ENCODE measurements at places on chromosomes 1 and 21.

GRCh38 chr1:61670016-61670415 is 54.9 kb downstream of the TM2D1 start:
- no peak overlapping the region for H3K4me3 ChIP-seq
- DNase-seq = no peak
- H3K4me1 ChIP-seq = no peaks in the 10 kb centered on the region
- no peak overlapping the region for H3K27ac ChIP-seq
- no peaks in the 10 kb centered on the region for H3K27me3 ChIP-seq

DNA sequence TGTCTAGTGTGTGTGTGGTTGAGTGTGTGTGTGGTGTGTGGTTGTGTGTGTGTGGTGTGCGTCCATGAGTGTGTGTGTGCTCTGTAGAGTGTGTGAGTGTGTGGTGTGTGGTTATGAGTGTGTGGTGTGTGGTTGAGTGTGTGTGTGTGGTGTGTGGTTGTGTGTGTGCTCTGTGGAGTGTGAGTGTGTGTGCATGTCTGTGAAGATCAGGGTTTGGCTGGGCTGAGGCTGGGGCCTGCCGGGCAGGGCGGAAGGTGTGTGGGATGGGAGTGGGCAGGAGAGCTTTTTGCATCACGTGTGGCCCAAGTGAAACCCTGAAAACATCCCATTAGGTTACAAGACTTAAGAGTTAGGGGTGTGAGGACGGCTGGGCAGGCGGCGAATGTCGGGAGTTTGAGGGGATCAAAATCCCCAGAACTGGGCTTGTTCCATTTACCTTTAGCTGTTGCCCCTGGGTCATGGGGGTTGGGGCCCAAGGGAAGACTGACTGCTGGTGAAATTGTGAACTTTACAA is 2.9 kb upstream of the FCMR start:
- no peak overlapping the region for H3K27ac ChIP-seq
- DNase-seq = peak; percentile 68
- no peaks in the 10 kb centered on the region for H3K27me3 ChIP-seq
- H3K4me3 ChIP-seq = no peak overlapping the region

DNA sequence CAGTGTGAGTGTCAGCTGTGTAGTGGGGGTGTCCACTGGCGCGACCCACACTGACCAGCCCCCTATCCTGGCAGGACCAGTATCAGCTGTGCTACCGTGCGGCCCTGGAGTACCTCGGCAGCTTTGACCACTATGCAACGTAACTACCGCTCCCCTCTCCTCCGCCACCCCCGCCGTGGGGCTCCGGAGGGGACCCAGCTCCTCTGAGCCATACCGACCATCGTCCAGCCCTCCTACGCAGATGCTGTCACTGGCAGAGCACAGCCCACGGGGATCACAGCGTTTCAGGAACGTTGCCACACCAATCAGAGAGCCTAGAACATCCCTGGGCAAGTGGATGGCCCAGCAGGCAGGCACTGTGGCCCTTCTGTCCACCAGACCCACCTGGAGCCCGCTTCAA is 28.1 kb upstream of the KDM4A start:
- no peaks in the 10 kb centered on the region for H3K27me3 ChIP-seq
- no peak overlapping the region for H3K4me3 ChIP-seq
- no peak for DNase-seq
- H3K4me1 ChIP-seq = no peaks in the 10 kb centered on the region
- H3K27ac ChIP-seq = no peak overlapping the region

- H3K4me3 ChIP-seq = peak overlapping the region; percentile 81
- no peaks in the 10 kb centered on the region for H3K27me3 ChIP-seq
- peaks cover 49% of the 10 kb centered on the region for H3K4me1 ChIP-seq
- H3K27ac ChIP-seq = no peak overlapping the region
These were observed 1.7 kb downstream of the MARCKSL1 start for GRCh38 chr1:32334274-32334861.

GRCh38 chr1:194252199-194252598 is 1065.8 kb upstream of the B3GALT2 start:
- H3K36me3 ChIP-seq = no peaks in the 10 kb centered on the region
- H3K4me1 ChIP-seq = peaks cover 6% of the 10 kb centered on the region
- H3K27me3 ChIP-seq = no peaks in the 10 kb centered on the region
- H3K4me3 ChIP-seq = no peak overlapping the region
- DNase-seq = no peak
- no peak overlapping the region for H3K27ac ChIP-seq

DNA sequence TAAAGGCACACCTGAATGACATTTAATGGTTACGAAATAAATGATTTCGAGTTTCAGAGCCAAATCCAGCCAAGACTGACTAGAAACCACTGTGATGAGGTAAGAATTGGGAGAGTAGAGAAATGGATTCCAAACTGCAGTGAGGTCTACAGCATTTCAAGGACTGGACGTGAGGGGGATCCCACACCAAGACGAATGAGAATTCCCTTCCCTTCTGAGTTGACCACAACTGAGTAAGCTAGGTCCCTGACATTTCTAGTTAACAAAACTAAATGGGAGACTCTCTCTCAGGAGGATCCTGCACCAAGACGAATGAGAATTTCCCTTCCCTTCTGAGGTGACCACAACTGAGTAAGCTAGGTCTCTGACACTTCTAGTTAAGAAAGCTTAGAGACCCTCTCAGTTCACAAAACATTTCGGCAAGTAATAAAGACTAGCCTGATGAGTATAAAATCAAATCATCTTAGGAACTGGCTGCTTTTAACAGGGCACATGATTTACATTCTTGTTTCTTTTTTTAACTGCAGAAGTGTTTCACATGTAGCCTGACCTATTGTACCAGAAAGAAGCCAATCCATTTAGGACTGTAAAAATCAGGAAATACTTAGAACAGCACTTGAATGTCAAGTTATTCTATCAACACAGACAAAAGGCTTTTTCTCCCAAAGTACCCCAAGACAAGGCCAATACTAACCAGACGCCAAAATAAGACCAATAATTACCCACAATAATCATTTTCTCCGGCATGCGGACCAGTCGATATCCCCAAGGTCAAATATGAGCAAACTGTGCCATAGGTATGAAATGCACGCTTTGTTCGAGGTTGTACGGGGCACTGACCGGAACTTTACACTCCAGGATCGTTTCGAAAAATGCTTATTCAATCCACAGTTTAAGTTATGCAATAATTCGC is 1.4 kb upstream of the SPATA1 start:
- peak overlapping the region; percentile 99 for H3K4me3 ChIP-seq
- H3K27ac ChIP-seq = peak overlapping the region; percentile 99
- H3K27me3 ChIP-seq = no peaks in the 10 kb centered on the region

GRCh38 chr21:29130270-29130969 is at the start of gene MAP3K7CL:
MAP3K7CL (plus strand) TSS chr21:29130644; CDS start chr21:29133345, 2,701 bp downstream.
- H3K27ac ChIP-seq = no peak within 1 kb of the TSS
- no peaks in the 10 kb centered on the region for H3K36me3 ChIP-seq
- no peaks in the 10 kb centered on the region for H3K4me1 ChIP-seq
- DNase-seq = no peak
- no peaks in the 10 kb centered on the region for H3K27me3 ChIP-seq
- no peak within 1 kb of the TSS for H3K4me3 ChIP-seq

GRCh38 chr1:38221006-38221649 is 174.5 kb upstream of the POU3F1 start:
- peaks cover 13% of the 10 kb centered on the region for H3K27me3 ChIP-seq
- DNase-seq = no peak
- H3K36me3 ChIP-seq = no peaks in the 10 kb centered on the region
- H3K27ac ChIP-seq = no peak overlapping the region
- H3K4me3 ChIP-seq = no peak overlapping the region
- no peaks in the 10 kb centered on the region for H3K4me1 ChIP-seq

DNA sequence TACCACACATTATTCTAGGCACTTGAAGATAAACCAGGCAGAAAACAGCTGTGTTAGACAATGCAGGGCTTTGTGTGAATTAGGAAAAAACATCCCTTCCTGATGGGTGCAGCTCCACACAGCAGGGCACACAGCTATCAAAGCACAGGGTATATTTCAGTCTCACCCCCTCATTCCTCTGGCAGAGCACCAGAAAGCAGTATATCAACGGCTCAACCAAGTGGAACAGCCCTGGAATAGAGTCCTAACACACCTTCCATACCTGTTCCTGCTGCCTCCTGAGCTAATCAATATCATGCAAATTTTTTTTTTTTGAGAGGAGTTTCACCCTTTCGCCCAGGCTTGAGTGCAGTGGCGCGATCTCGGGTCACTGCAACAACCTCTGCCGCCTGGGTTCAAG is 32.1 kb downstream of the LYST start:
- DNase-seq = no peak
- no peak overlapping the region for H3K4me3 ChIP-seq
- peaks cover 21% of the 10 kb centered on the region for H3K4me1 ChIP-seq
- H3K27me3 ChIP-seq = no peaks in the 10 kb centered on the region
- H3K27ac ChIP-seq = no peak overlapping the region

GRCh38 chr1:217627431-217627830 is 3.5 kb downstream of the GPATCH2 start:
- H3K4me3 ChIP-seq = no peak overlapping the region
- H3K27me3 ChIP-seq = no peaks in the 10 kb centered on the region
- H3K27ac ChIP-seq = no peak overlapping the region
- DNase-seq = no peak

DNA sequence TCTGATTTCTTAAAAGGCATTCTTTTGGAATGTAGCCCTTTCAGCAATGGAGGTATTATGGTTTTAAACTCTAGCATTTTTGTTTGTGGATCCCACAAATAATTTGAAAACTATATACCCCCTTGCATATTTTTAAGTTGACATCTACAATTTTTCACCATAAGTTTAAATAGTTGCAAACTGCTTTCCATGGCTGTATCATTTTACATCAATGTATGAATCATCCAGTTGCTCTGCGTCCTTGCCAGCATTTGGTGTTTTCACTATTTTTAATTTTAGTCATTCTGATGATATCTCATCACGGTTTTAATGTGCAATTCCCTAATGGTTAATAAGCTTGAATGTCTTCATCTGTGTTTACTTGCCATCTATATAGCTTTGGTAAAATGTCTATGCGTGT is 20.7 kb downstream of the DIPK1A start:
- no peak for DNase-seq
- peaks cover 4% of the 10 kb centered on the region for H3K36me3 ChIP-seq
- H3K27me3 ChIP-seq = no peaks in the 10 kb centered on the region
- H3K4me3 ChIP-seq = no peak overlapping the region
- no peak overlapping the region for H3K27ac ChIP-seq

GRCh38 chr1:173628888-173629287 is 6.2 kb upstream of the TEX50 start:
- peak; percentile 22 for DNase-seq
- no peak overlapping the region for H3K4me3 ChIP-seq
- H3K4me1 ChIP-seq = no peaks in the 10 kb centered on the region
- H3K27me3 ChIP-seq = no peaks in the 10 kb centered on the region
- no peaks in the 10 kb centered on the region for H3K36me3 ChIP-seq
- H3K27ac ChIP-seq = no peak overlapping the region

GRCh38 chr1:12546771-12547585 is 71.0 kb downstream of the DHRS3 start:
- H3K4me3 ChIP-seq = no peak overlapping the region
- peaks cover 16% of the 10 kb centered on the region for H3K4me1 ChIP-seq
- no peaks in the 10 kb centered on the region for H3K36me3 ChIP-seq
- DNase-seq = no peak
- no peak overlapping the region for H3K27ac ChIP-seq

GRCh38 chr1:194289569-194290266 is 1103.3 kb upstream of the B3GALT2 start:
- peak overlapping the region; percentile 48 for H3K4me3 ChIP-seq
- peak; percentile 80 for DNase-seq
- H3K27me3 ChIP-seq = no peaks in the 10 kb centered on the region
- peak overlapping the region; percentile 74 for H3K27ac ChIP-seq
- no peaks in the 10 kb centered on the region for H3K36me3 ChIP-seq

- H3K27me3 ChIP-seq = peaks cover 3% of the 10 kb centered on the region
- no peak for DNase-seq
- H3K36me3 ChIP-seq = no peaks in the 10 kb centered on the region
- no peaks in the 10 kb centered on the region for H3K4me1 ChIP-seq
- no peak overlapping the region for H3K27ac ChIP-seq
These were observed 102.7 kb downstream of the HMGB4 start for GRCh38 chr1:33966346-33967141.

DNA sequence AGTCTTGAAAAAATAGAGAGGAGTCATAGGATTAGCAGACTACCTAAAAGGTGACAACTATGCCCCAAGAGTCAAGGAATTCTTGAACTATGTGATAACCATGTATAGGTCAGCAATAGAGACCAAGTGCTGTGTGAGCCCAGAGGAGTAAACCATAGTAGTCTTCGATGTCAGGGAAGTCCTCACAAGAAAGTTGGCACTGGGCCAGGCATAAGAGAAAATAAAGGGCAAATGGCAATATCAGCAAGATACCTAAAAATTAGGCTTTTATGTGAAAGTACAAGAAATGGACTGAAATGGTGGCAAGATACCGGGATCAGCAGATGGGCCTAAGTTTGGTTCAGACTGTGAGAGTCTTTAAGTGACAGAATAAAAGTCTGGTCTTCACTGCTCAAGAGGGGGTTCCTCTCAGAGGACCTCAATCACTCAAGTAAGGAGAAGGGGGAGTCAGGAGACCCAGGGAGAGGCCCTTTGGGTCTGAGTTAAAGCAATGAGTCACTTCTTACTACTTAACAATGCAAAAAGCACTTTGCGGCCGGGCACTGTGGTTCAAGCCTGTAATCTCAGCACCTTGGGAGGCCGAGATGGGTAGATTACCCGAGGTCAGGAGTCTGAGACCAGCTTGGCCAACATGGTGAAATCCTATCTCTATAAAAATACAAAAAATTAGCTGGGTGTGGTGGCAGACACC is 95.0 kb downstream of the TEX35 start:
- H3K4me1 ChIP-seq = no peaks in the 10 kb centered on the region
- H3K4me3 ChIP-seq = no peak overlapping the region
- DNase-seq = no peak
- H3K27ac ChIP-seq = no peak overlapping the region

DNA sequence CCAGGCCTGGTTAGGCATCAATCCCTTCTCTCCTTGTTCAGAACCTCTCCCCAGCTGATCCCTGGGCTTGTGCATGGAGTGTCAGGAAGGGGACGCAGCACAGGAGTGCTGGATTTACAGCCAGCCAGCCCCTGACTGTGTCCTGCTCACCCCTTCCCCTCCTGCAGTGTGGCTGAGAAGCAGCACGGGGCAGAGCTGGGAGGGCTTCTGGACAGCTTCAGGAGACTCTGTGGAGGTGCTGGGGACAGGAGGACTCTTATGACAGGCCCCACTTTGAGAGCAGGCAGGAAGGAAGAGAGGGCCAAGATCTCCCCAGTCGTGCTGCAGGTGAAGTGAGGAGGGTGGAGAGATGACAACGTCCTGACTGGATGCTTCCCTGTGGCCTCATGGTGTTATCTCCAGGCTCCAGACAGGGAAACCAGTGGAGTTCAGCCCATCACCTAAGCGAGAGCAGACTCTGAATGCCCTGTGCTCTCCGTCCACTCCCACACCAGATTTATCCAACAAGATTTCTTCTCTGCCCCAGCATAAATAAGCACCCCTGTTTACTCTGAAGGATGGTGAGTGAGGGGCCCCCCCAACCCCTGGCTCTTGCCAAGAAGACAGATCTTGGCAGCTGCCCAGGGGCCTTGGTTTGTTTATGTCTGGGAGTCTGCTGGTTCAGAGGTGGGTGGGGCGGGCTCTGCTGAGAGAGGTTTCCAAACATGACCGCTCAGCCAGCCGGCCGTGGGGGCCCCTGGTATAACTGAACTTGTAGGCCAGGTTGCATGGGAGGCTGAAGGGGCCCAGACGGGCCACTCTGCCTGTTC is 21.3 kb downstream of the TMCC2 start:
- H3K27me3 ChIP-seq = no peaks in the 10 kb centered on the region
- H3K4me1 ChIP-seq = peaks cover 6% of the 10 kb centered on the region
- no peak for DNase-seq
- H3K27ac ChIP-seq = no peak overlapping the region

- no peaks in the 10 kb centered on the region for H3K27me3 ChIP-seq
- no peak overlapping the region for H3K4me3 ChIP-seq
- H3K36me3 ChIP-seq = peaks cover 4% of the 10 kb centered on the region
- H3K4me1 ChIP-seq = peaks cover 2% of the 10 kb centered on the region
- no peak for DNase-seq
These were observed 144.5 kb upstream of the L1TD1 start for GRCh38 chr1:62050165-62050564.
